ENCODE measurements at places on chromosomes 6 and 20.
A peak's percentile ranks its signal among the peaks of the same experiment; 100 is the strongest.

DNA sequence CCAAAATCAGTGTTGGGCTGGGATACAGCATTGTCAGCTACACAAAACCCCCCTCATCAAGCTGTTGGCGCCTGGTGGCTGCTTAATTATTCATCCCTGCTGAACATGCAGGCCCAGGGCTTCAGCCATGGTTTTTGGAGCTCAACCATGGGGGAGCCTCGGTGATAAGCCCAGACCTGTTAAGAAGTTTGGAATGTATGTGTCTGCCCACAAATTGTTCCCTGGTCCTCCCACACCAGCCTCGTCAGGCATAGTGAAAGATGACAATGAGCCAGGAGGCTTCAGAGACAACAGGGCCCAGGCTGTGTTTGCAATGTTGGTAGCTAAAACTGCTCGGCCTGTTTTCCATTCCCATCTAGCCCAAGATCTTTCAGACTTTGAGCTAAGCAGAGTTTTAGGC, 34.8 kb upstream of the SIRPA start:
- DNase-seq: no peak

- no peak for DNase-seq
Observed at GRCh38 chr20:38939686-38940085, 13.5 kb downstream of the FAM83D start.

GRCh38 chr6:149782337-149782736, 32.8 kb downstream of the PCMT1 start:
- no peak for DNase-seq

- no peak for DNase-seq
Observed at GRCh38 chr20:46959081-46959692, 64.5 kb downstream of the EYA2 start.

DNA sequence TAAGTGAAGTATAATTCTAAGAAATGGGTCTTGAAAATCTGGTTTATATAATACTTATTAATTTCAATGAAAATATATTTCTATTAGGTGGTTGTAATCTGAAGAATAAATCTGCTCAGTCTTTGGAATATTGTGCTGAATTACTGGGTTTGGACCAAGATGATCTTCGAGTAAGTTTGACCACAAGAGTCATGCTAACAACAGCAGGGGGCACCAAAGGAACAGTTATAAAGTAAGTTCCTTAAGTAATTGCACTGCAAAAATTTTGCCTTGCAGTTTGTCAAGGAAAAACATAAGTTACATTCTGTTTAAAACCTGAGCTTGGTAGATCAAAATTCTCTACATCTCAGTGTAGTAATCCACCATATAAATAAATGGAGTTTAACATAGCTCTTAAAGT, 106.0 kb downstream of the MYO6 start:
- peak; percentile 4 for DNase-seq

GRCh38 chr20:58403272-58403671, 14.2 kb downstream of the VAPB start:
- DNase-seq: no peak

DNA sequence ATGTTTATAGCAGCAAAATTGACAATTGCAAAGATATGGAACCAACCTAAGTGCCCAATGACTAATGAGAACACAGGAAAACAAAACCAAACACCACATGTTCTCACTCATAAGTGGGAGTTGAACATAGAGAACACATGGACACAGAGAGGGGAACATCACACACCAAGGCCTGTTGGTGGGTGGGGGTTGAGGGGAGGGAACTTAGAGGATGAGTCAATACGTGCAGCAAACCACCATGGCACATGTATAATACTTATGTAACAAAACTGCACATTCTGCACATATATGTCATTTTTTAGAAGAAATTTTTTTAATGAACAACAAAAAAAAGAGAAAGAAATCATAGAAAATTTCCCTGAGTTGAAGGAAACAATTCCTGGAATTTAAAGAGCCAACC, 3.9 kb downstream of the EPM2A start:
- DNase-seq: peak; percentile 24

GRCh38 chr6:50062051-50062450, 12.3 kb upstream of the DEFB112 start:
- no peak for DNase-seq

DNA sequence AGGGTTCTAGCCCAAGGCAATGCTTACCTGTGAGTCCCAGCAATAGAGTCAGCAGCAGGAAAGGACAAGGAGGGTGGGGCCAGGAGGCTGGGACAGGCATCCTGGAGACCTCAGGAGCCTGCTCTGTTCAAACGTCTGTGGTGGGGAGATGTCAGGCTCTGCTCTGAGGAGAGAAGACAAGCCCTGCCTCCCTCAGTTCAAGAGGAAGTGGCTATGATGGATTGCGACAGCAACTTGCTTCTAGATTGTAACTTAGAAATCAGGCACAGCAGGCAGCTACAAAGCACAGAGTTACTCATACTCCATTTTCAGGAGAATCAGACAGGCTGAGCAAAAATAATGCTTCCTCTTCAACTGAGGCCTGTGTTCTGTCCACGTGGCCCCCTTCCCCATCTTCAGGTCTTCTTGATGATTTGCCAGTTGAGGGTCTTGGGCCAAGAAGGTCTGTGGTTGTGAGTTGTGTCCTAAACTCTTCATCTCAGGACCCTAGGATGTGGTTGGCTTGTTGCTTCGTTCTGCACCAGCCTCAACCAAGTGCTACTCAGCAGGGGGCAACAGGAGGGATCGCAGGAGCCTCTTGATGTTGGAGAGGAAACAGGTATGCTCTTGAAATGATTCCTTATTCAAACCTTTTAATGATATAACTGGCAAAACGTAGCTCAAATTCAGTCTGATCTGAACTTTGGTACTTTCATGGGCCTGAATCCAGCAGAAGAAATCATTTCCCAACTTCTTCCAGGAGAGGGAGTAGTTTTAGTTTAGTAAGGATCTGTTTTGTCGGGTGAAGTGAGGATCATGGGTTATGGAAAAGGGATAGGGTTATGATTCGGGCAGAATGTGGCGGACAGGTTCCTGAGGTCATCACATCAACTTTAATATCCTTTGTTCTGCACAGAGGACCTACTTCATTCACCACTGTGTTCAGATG, 31.0 kb downstream of the SIRPB1 start:
- DNase-seq: no peak

DNA sequence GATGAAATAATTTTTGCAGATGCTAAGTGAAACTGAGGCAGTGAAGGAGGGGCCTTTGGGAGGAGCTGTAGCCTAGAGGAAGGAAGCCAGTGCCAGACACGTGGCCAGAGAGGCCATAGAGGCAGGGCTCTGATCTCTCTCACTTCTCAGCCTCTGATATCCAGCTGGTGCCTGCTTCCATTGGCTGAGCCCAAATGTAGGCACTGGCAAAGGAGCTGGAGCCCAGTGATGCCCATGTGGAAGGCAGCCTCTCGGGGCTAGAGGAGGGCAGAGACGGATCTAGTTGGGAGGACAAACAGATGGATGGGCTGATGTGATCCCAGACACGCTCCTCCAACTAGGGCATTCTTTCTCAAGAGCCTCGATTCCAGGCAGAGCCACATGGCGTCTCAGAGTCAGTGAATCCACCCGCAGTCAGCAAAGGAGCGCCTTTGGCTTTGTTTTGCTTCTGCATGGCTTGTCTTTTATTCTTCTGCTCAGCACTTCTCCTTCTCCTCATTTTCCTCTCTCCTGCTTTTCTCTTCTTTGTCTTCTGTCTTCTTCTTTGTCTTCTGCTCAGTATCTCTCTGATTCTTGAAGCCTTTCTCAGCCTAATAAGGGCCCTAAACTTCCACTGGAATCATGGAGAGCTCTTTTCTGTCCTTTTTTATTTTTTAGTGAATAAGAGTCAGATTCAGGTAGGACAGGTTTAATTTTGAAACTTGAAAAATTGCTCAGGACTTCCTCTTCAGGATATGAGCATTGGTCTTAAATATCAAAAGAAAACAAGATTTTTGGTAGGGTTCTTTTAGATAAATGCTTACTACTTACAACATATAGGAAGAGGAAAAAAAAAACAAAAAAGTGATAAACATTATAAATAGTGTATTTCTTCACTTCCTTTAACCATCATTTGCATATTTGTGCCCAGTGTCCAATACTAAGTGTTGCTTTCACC, 41.8 kb downstream of the CYP24A1 start:
- no peak for DNase-seq

GRCh38 chr20:18831830-18832499, 18.4 kb downstream of the SCP2D1 start:
- DNase-seq: no peak

GRCh38 chr6:10312445-10312844, 102.4 kb downstream of the TFAP2A start:
- no peak for DNase-seq

- no peak for DNase-seq
Observed at GRCh38 chr6:11536795-11537194, 754 bp upstream of the TMEM170B start.

- DNase-seq: no peak
Observed at GRCh38 chr6:136226674-136227377, 23.3 kb downstream of the MTFR2 start.
